ENCODE measurements at places on chromosomes 6 and 20.

- DNase-seq, result no peak
Measured at GRCh38 chr6:34600796-34601195, 44.7 kb upstream of the SPDEF start.

GRCh38 chr20:11727708-11728107, 190.0 kb upstream of the BTBD3 start:
- DNase-seq, result no peak

GRCh38 chr6:44463728-44464450, 76.4 kb downstream of the CDC5L start:
- no peak for DNase-seq

DNA sequence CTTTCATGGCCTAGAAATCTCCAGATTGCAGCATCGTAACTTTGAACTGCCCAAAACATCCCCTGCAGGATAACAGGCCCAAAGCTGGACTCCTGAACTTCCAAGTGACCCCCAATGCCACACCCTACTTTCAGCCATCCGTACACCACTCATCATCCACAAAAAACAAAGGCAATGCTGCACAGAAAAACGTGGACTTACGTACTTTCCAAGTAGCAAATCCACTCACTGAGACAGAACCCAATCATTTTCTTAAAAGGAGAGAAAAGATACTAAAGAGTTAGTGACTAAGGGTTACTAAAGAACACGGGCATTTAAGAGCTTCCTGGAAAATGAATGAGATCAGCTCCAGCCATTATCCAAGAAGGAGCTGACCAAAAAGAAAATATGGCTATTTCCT, 211.0 kb downstream of the WDR27 start:
- DNase-seq, result no peak

- DNase-seq, result no peak
Measured at GRCh38 chr6:10343320-10343719, 71.6 kb downstream of the TFAP2A start.

DNA sequence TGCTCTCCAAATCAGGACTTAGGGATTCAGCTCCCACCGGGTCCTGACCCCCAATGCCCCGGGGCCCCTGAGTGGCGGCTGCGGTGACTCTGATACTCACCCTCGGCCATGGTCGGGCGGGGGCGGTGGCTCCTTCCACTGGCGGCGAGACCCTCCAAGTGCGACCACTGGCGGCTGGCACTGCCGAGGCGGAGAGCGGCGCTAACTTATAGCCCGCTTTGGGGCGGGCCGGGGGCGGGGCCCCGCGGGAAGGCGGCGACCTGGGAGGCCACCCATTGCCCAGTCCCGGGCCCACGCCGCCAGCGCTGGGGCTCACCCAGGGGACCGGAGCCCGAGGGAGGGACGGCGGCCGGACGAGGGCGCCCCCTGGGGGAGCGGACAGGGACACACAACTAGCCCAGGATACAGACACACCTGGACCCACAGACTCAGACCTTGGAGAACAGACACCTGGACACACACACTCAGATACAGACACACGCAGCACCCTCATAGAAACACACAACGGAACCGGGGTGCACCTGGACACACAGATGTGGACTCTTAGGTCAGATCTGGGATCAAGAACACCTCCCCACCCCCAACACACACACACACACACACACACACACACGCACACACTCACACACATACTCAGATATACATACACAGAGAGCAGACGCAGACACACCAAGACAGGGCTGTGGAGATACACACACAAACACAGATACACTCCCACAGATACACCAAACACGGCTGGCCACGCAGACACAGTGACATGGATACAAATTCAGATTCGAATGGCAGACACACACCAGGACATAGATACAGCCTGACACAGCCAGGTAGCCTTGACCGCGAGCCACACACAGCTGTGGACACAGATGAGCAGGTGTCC, at the start of gene TGM2:
TSS of gene TGM2 (minus strand) at position 182 of the 877 bp plus-strand sequence. CDS start at position 110, 72 bp downstream.
- DNase-seq, result peak; percentile 82

DNA sequence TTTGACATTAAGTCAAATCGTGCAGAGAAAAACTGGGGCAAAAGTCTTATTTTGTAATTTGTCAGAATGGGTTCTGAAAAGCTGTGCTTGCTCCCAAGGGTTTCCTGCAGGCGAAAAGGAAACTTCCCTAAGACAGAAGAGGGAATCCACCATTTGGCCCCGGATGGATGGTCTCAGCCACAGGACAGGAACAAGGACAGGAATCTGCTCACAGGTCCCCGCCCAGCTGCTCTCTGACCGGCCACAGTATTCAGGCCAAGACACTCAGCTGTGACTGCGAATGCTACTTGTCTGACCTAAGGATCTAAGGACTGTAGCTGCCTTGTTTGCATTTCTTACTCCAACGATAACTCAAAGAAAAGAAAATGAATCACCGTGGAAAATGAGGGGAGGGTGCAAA, 197.0 kb downstream of the BMP7 start:
- DNase-seq, result no peak

GRCh38 chr6:62150048-62150663, 135.9 kb downstream of the KHDRBS2 start:
- peak; percentile 27 for DNase-seq

DNA sequence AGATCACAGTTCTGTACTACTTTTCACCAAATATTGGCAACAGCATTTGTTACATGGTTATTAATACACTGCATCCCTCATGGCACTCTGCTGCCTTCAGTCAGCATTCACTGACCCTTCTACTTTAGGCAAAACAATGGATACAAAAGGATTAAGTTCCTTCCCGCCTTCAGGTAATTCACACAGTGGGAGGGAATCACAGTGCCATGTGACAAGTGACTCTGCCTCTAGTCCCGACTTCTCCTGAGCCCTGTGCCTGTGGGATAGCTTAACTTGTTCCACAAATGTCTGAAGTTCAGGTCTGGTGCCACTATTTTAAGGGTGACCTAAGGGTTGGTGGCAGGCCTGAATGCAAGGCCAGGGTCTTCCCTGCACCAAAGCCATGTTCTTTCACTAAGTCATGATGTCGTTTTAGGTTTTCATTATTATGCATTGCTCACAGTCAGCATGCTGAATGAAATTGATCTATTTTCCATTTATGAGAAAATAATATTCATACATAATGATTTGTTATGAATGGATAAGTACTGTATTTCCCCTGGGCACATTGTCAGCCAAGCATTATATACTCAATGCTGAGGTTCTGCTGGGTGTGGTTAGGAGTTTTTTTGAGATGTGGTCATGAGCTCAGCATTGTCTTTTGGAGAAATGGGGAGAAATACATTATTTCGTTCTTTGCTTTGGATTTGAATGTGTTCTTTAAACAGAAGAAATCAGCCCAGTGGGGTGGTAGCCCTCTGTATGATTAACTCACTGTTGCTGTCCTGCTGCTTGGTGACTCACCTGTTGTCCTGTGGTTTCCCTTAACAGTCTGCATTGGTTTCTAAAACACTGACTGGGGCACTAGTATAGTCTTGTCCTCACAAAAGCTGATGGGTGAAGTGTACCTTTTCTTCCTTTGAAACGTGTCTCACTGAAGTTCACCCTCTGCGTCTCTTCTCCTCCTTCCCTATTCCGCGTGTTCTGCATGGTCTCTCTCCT, 66.4 kb downstream of the AFDN start:
- no peak for DNase-seq

DNA sequence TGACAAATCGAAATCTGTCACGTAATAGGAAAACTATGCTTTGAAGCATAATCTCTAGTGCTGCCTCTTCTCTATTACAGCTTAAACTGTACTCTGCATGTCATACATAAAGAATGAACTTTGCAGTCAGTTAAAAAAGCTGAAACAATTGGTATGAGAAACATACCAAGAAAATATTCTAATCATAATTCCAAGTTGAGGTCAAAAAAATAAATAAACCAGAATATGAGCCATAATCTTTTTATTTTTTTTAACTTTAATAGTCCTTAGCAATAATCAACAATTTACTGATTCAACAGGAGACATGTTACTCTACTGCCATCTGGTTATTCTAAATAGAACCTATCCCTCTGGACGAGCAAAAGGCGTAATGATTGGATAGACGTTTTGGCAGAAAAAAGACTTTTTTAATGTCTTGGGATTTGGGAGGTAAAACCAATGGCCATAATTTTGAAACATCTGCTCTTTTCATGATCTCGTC, 224.4 kb upstream of the FLRT3 start:
- no peak for DNase-seq

GRCh38 chr20:51815383-51816076, 13.2 kb upstream of the SALL4 start:
- no peak for DNase-seq

GRCh38 chr20:1277529-1278322, 11.6 kb downstream of the SNPH start:
- no peak for DNase-seq

- DNase-seq, result no peak
Measured at GRCh38 chr6:163349696-163350095, 64.8 kb upstream of the QKI start.

- DNase-seq, result no peak
Measured at GRCh38 chr6:113565306-113565705, 291.8 kb upstream of the MARCKS start.

GRCh38 chr6:17853533-17853932, 133.9 kb downstream of the KIF13A start:
- no peak for DNase-seq

- no peak for DNase-seq
Measured at GRCh38 chr6:110746680-110747079, 68.6 kb downstream of the CDK19 start.

DNA sequence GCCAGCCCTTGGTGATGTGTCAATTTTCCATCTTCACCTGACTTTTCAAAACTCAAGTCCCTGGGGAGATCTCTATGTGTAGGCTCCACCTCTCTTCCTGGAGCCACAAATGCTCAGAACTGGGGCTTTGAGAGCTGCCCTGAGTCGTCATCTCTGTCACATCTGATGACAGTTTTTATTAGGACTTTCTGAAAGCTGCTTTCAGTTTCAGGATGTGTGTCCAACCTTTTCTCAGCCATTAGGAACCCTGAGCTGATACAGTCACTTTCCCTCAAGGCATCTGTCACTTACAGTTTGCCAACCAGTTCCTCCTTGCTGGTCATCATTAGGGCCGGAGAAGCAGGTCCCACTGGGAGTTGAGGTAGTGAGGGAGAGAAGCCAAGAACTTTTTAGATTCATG, 365.9 kb upstream of the CHD6 start:
- DNase-seq, result no peak

DNA sequence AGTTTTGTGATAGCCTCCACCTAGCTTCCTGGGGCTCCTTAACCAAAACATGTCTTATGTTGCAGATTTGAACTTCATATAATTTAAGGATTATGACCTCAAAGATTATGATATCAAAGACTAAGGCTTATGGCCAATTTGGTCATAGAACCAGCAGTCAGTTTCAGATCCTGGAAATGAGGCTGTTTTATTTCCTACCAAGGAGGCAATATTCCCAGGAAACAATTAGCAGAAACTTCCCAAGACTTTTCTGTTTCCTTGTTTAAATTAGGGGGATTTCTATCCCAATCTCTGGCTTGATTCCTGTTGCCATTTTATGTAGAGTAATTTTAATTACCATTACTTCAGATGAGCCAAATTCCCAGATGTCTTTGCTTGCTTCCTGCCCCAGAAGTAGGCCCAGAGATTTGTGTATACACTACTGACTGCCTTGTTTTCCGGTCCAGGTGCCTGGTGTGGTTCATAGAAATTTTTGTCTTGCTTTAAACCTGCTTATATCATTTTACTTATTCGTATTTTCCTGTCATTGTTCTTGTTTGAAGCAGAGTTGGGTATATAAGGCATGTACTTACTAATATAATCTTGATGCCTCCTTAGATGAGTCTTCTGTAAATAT, 119.2 kb upstream of the TMEM170B start:
- DNase-seq, result no peak

GRCh38 chr6:72849346-72849745, 227.5 kb downstream of the KCNQ5 start:
- DNase-seq, result no peak

GRCh38 chr20:40893610-40894236, 134.9 kb upstream of the TOP1 start:
- no peak for DNase-seq

- DNase-seq, result no peak
Measured at GRCh38 chr6:73290435-73290834, 27.4 kb upstream of the KHDC1 start.

DNA sequence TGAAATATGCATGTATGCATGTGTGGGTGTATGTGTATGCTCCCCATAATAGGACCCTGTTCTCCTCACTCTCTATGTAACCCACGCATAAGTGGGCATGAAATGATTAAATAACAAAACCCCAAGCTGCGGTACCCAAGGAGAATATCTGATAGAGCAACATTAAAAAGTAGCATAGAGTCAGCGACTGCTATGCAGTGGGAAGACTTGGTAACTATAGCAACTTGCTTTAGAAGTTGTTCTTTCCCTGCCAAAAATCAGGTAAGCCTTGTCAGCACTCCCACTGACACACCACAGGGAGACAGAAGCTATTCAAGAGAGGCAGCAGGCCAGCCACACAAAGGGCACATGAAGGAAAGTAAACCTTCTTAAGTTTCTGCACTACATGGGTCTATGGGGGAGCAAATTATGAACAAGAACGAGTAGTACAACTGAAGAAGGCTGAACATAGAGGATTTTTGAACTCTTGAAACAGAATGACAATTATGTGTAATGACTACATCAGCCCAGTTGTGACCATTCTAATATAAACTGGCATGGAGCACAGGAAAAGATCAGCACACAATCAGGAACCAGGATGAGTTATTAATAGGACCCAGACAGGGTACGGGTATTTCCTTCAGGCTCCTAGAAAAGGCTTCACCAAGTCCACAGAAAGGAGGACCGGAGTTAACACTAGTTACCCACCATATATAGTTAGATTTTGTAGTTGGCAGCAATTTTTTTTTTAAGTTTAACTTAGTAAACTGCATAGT, 89.9 kb downstream of the GPR6 start:
- DNase-seq, result no peak

GRCh38 chr6:119196715-119197114, 118.3 kb upstream of the FAM184A start:
- no peak for DNase-seq

- DNase-seq, result no peak
Measured at GRCh38 chr6:111984516-111985201, 69.2 kb upstream of the CCN6 start.

DNA sequence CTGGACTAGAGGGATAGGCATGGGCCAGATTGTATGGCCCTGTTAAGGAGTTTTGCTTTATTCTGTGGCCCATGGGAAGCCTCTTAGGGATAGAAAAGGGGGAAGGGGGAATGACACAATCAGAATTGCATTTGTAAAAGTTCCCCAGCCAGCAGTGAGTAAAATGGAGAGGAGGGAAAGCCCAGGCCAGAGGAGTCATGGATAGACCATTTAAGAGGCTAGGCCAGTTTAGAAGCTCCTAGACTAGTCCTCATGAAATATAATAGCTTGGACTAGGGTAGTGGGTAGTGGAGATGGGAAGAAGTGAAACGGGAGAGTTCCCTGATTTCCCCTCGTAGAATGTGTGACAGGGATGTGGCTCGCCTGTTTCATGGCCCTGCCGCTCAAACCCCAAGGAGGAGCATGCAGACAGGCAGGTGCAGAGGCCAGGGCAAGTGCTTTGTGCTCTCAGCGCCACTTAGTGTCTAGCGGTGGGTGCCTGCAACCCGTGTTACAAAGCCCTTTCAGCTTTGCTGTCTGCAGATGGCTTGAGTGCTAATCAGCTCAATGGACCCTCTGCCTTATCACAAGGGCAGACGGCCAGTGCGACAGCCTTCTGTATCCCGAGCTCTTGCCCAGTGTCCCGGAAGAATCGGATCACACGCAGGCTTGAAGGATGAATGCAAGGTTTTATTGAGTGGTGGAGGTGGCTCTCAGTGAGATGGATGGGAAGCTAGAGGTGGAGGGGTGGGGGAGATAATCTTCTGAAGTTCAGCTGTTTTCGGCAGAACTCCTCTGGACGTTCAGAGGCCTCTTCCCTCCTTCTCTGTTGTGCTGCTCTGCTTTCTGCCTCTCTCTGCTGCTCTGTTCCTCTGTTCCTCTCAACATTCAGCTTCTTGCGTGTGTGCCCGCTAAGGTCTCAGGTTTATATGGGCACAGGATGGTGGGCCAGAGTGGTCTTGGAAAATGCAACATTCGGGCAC, 141.1 kb downstream of the CEP57L1 start:
- peak; percentile 3 for DNase-seq
